Stimulated activated CD8-positive, alpha-beta memory T cell treated with anti-CD3 and anti-CD28 coated beads, Interleukin-7, amount 100 ng/mL, for 24 hours (primary cell): ENCODE measurements at places on chromosomes 5 and 9.

- no peak for DNase-seq
Measured at GRCh38 chr5:177536386-177536785, 18.0 kb downstream of the FAM193B start.

DNA sequence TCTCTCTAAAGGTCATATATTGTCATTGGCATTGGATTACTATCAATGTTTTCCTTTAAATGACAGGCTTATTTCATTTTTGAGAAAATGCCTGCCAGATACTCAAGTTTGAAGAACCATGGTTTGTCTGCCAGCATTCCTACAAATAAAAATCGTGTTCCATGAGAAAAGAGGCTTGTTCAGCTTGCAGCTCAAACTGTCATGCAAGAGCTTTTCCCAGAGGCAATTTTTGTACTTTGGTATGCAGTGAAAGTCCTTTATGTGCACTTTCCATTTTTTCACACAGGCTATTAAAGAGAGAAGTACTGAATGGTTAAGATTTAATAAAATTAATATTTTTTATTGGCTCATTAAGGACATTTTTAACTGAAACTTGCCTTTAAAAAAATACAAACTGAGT lies 110.4 kb downstream of the FBXO4 start:
- no peak for DNase-seq

DNA sequence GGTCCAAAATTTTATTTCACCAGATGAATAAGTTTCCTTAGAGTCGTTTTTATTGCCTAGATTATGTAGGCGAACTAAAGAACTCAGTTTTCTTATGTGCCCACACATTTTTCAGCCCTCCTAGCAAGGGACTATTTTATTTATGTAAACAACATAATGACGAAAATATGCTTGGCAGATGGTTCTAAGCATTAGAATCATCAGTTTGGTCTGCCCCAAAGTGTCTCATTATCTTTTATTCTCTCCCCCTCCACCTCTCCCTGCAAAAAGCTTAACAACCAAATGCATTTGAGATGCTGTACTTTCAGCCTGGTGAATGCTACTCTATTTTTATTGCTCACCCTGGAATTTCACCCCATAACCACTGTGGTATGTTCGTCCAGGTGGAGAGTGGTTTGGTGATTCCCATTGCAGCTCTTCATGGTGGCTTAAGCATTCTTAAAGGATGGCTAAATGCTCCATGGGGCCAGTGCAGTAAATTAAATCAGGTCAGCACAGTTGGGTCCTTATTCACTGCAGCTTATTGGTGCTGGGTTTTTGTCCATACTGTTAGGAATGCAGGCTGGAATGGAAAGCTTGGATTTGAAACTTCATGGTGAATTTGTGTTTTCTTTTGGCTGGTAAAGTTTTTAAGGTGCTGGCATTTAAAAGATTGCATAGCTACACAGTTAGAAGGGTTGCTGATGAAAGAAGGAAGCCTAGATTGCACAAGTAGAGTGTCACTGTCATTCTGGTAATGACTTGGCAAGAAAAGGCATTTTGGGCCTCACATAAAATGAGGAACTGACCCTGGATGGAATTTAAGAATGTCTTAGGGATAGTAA lies 39.2 kb downstream of the TLE4 start:
- DNase-seq, result no peak

DNA sequence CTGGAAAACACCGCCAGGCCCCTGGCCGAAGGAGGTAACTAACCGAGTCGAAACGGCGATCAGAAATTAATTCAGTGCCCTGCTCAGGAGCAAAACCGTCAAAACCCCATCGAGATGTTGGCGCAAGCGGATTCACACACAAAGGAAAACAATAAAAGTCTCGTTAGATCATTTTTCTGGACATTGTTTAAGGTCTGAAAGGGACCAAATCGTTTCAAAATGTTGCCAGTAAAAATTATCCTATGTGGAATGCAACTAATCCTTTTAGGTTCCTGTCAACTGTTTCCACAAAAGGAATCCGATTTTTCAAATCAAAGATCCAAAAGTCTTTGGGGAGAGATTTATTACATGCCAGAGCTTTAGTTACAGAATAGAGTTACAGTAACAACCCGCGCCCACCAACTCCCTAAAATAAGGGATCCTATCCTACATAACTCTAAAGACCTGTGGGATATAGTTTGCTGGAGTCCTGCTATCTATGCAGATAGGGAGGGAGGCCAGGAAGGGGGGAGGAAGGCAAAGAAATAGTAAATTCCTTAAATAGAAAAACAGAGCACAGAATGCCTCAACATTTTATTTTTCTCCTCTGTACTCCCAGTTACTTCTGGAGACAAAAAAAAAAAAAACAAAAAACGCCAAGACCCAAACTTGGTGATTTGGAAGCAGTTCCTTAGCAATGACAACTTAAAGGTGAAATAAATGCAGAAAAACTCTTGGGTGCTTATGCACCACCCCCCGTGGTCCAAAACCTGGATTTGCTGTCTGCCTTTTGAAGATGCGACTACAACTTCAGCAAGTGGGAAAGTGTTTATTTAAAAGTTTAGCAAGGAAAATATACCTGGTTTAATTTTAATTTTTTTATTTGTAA lies 10.6 kb downstream of the FOXD1 start:
- no peak for DNase-seq

DNA sequence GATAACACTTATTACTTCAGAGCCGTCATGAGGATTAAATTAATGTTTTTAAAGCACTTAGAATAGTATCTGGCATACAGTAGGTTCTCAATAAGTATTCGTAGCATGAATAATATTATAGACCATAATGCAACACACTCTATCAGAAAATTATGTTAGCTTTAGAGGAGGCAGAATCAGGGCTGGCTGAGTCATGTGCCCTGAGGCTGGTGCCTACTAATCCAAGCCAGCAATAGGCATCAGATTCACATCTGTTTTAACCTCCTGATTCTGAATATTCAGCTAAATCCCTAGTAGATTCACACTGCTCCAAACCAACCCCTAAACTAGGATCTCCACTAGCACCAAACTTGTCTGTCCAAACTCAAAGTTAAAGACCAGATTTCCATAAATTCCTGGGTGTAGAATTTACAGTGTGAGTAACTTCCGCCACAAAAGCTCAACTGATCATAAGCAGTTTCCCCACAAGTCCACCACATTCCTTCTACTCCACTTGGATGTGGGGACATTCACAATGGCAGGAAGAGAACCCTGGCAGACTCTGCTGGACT lies 170.0 kb upstream of the DAPK1 start:
- DNase-seq, result no peak

GRCh38 chr9:21381448-21382339 lies 3.5 kb downstream of the IFNA2 start:
- DNase-seq, result no peak

DNA sequence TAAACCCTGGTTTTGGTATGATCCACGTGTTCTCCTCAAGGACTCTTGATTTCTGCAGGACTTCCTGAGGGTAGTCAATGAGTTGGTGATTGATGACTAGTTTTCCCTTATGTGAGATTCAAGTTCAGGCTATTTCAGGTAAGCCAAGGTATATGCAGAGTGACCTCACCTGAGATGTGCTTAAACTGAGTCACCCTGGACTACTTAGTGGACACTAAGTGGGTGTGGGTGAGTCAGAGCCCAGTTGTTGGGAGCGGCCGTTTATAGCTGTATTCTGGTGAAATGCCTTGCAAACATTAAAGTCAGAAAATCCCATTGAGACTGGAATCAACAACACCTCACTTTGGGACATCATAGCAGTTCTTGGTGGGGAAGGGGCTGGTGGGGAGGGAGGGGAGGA lies 62.9 kb downstream of the SLC28A3 start:
- DNase-seq, result no peak

DNA sequence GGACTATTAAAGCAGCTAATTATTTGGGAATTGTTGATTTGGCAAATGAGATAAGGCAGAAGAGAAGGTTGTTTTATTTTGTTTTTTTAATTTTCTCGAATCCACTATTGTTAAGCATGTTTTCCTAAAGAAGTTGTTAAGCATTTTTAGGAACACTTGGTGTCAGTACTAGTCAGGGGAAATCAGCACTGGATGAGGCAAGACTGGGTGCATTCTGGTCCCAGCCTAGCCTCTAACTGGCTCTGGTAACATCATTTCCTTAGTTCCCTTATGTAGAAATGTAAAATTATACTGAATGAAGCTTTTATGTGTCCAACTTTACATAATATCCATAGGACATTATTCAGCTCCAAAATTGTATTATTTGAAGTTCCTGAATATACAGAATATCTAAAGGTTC lies 196.1 kb downstream of the PCSK5 start:
- no peak for DNase-seq

GRCh38 chr9:16553869-16554540 lies 316.5 kb downstream of the BNC2 start:
- no peak for DNase-seq

DNA sequence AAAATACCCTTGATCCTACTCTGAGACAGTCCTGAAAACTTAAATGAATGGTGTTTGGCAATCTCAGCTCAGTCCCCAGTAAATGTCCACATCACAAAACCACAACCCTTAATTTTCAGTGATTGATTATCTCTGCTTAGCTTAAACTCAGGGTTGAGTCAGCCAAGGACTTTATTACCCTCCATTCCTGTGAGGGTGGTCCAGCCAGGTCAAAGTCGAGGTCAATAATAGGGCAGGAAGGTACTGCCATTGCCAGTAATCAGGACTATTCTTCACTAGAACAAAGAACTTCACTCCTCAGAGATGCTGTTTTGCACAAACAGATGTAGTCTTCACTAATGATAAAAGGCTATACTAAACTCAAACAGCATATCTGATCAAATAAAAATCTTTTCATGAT lies 499.4 kb downstream of the ISL1 start:
- DNase-seq, result no peak

DNA sequence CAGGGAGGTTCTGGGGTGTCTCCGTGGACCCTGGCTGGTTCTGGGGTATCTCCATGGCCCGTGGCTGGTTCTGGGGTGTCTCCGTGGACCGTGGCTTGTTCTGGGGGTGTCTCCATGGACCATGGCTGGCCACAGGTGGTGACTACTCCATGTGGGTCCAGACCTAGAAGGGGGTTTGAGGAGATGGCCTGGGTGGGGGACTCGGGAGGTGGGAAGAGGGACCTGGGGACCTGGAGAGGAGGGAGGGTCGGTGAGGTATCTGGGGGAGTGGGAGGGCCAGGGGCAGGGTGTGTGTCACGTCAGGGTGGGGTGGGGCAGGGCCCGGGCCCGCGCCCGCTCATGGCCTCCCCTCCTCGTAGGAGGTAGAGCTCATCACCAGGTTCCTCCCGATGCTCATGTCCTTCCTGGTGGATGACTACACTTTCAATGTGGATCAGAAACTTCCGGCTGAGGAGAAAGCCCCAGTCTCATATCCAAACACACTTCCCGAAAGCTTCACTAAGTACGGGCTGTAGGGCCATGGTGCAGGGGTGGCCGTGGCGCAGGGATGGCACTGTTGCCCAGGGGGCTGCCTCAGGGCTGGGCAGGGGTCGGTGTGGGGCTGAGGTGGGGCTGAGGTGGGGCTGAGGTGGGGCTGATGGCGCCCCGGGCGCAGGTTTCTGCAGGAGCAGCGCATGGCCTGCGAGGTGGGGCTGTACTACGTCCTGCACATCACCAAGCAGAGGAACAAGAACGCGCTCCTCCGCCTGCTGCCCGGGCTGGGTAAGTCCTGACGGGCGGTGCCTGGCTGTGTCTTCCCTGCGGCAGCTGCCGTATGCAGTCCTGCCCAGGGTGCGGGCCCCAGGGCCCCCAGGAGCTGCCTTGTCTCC lies 10.7 kb upstream of the TOR4A start:
- DNase-seq, result no peak

GRCh38 chr5:169044962-169045361 lies 256.0 kb downstream of the SLIT3 start:
- no peak for DNase-seq

GRCh38 chr5:175724314-175725275 lies 66.7 kb downstream of the HRH2 start:
- DNase-seq, result no peak

DNA sequence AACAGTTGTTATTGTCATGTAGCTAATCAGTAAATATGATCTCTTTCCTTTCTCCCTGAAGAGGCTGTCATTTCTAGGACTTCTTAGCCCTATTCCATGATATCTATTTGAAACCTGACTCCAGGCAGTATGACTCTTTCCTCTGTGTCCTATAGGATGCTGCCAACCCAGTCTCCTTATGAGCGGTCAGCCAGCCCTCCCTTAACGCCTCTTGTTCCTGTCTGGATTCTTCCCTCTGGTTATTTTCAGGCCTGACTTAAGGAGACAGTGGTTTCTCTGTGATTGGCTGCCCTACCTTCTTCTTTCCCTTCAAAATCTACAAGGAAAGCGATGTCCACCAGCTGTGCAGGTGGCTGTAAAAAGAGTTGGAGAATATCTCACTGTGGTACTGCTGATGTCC lies 19.4 kb upstream of the C5orf63 start:
- no peak for DNase-seq

GRCh38 chr9:38621434-38622287 lies 1.3 kb upstream of the ANKRD18A start:
- DNase-seq, result no peak

DNA sequence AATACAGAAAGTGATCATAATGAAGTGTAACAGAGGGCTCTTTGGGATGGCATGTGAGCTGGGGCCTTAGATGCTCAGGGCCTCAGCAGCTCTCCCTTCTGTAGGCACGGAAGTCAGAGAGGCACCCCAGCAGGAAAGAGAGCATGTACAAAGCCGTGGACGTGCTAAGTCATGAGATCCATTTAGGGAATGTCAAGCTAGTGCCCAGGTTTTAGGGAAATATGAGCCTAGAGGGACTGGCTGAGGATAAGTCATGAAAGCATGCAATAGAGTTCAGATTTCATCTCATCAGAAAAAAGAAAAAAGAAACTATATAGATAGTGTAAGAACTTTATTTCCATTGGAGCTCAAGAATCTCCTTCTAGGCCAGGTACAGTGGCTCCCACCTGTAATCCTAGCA lies 379.5 kb upstream of the KLF4 start:
- no peak for DNase-seq

- no peak for DNase-seq
Measured at GRCh38 chr9:110776221-110776620, 107.6 kb downstream of the MUSK start.

DNA sequence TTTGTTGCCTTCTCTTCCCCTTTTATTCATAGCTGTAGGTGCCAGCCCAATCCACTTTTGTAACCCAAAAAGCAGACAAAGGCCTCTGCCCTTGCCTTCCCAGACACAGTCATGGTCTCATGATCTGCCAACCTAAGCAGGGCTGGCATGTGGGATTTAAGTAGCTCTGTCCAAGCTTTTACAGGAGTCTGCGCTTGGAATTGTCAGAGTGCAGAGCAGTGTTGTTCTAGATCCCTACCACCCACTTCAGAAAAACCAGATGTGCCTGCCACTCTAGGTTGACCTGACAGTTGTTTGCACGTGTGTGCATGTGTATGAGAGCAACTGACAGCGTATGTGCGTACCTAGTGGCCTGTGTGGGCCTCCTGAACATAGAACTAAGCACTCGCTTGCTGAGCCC lies 87.8 kb upstream of the SPRY4 start:
- no peak for DNase-seq

GRCh38 chr5:116543501-116543900 lies 31.1 kb downstream of the SEMA6A start:
- DNase-seq, result no peak

- no peak for DNase-seq
Measured at GRCh38 chr5:122182491-122182921, 53.2 kb downstream of the ZNF474 start.
